A549 treated with RU486 at 1 μM for 4 hours (cell line): ENCODE measurements at places on chromosomes 4 and X. TPM values are rescaled to one million over a fixed set of nuclear protein-coding genes. Genes with fewer than 3 reads are reported as not detected.

The HSFX2 gene
- 0.13 to 0.55 TPM in 2 of 5 replicates, not detected in the others for total RNA-seq

The CXCL6 gene
- not detected in 5 replicates for total RNA-seq

The CCDC160 gene
- not detected in 5 replicates for total RNA-seq

The HTATSF1 gene
- 47.4 to 73.8 TPM (median 61.2 TPM) in 5 replicates for total RNA-seq

The FOXP3 gene
- total RNA-seq, result 0.06 to 0.33 TPM (median 0.10 TPM) in 5 replicates

The TGIF2LX gene
- not detected in 5 replicates for total RNA-seq

The NUDT6 gene
- 6.3 to 7.9 TPM (median 6.5 TPM) in 5 replicates for total RNA-seq

The CHRNA9 gene
- total RNA-seq, result 1.2 to 1.8 TPM (median 1.7 TPM) in 5 replicates

The MAGEC2 gene
- total RNA-seq, result not detected in 5 replicates

The GRPR gene
- 0.09 TPM in 2 of 5 replicates, not detected in the others for total RNA-seq

The RHOXF2 gene
- not detected in 5 replicates for total RNA-seq
